ENCODE measurements at places on chromosomes 16 and 17.

DNA sequence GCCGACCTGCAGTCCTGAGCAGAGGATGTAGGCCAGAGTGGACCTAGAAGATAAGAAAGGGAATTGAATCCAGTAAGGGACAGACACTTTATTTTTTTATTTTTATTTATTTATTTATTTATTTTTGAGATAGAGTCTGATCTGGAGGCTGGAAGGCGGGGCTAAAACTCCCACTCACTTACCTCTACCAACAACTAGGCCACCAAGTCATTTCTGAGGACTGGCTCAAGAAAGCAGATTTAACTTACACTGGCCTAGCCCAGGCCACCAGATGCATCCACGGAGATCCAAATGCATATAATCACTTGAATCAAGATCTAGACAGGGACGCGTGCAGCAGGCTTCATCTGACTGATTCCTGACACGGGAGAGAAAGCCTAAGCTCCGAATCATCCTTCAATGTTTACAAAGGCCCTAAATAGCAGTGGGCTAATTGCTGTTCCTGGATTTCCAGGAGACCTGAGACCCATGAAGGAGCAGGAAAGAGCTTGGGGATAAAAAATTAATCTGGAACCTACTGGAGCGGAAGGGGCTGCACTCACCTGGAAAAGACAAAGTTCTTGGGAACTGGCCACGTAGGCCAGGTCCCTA is 1.1 kb upstream of the ALOX12 start:
- no peak for DNase-seq

DNA sequence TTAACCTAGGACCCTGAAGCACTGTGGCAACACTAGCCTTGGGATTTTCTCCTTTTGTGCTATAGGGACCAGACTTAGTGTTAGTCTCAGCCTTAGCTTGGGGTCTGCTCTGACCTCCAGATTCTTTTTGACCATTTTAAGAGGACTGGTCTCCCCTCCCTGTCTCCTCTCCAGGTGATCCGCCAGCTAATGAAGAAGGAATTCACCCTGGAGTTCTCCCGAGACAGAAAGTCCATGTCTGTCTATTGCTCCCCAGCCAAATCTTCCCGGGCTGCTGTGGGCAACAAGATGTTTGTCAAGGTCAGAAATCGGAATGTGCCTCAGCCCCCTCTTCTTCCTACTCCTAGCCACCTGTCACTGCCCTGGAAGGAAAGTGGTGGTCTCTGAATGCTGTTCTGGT is 19.5 kb downstream of the ATP2A1 start:
- no peak for DNase-seq

GRCh38 chr17:66467766-66468165 is 165.4 kb downstream of the PRKCA start:
- peak; percentile 33 for DNase-seq

- no peak for DNase-seq
Observed at GRCh38 chr17:37567137-37567536, 42.1 kb downstream of the SYNRG start.

DNA sequence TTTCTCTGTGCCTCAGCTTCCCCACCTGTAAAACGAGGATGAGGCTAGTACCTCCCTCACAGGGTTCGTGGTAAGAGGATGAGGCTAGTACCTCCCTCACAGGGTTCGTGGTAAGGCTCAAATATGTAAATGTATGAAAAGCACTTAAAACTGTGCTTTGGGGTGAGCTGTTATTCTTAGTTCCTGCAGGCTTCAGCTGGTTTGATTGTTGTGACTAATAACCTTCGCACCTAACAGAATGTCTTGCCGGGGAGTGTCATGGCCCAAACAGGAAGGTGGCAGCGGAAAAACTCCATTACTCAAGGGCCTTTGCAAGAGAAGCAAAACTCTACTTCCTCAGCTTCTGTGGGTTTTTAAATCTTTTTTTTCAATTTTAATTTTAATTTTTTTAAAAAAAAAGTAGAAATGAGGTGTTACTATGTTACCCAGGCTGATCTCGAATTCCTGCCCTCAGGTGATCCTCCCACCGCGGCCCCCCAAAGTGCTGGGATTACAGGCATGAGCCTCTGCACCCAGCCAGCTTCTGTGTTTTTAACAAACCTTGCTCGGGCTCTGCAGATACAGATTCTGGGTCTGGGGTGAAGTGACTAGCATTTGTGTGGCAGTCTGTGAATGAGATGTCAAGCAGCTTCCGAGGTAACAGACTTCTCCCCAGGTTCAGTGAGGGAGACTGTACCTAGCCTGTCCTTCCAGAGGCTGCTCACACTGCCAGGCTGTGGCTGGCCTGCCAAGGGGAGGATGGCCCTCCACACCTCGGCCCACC is 103.0 kb downstream of the RAB11FIP4 start:
- no peak for DNase-seq

Measured in AG08395 (cell line).